ENCODE measurements at places on chromosomes 3 and 15.

DNA sequence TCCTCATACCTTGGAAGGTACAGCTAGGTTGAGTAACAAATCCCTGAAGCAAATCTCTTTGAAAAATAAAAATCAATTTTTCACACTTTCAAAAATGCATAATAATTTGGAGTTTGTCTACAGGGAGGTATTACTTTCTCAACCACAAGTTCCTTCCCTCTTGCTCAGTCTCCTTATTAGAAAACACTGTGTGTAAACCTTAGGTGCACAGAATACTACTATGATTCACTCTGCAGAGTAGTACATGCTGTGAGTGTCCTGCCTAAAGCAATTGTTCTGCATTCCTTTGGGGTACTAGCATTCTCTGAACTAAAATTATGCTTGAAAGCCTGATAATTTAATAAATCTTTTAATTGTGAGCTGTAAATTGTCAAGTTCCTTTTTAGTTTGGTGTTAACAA lies 115.9 kb upstream of the EPHA3 start:
- DNase-seq = no peak

DNA sequence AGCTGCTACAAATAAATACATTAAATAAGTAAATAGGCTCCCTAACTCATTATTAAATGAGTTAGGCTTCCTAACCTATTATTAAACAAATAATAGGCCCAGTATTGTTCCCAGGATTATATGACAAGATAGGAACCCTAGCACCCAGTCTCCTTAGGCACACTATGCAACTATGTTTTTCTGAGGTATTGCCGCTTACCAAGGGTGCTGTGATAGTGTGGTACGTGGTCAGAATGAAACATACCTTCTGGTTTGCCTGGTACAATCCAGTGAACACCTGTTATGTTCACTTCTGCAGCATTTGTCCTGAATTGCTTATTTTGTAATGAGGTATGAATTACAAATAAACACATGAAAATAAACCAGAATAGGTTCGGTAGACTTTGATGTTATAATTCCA lies 375.6 kb upstream of the GBE1 start:
- DNase-seq = no peak

GRCh38 chr3:189169728-189170127 lies 2.0 kb upstream of the TPRG1 start:
- no peak for DNase-seq

GRCh38 chr15:86644339-86644738 lies 564.7 kb downstream of the AGBL1 start:
- no peak for DNase-seq

DNA sequence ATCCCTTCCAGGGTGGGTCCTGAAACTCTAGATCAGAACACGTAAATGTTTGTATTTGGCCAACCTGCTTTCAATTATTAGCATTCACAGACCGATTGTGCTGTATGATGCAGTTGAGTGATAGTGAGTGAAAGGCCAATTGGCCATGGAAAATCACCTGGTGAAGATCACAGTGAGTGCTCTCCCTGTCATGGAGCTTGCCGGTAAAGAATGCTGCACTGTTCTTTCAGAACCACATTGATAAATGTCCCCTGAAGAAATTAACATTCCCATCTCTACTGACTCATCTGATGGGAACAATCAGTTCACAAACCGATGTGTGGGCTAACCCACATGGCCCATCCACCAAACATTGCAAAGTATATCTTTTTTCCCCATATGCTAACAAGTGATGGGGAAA lies 324.8 kb upstream of the TBL1XR1 start:
- DNase-seq = no peak

- no peak for DNase-seq
Measured at GRCh38 chr15:50148362-50148963, 29.4 kb upstream of the ATP8B4 start.

- DNase-seq = no peak
Measured at GRCh38 chr3:112894258-112894657, 47.6 kb upstream of the CD200R1L start.

DNA sequence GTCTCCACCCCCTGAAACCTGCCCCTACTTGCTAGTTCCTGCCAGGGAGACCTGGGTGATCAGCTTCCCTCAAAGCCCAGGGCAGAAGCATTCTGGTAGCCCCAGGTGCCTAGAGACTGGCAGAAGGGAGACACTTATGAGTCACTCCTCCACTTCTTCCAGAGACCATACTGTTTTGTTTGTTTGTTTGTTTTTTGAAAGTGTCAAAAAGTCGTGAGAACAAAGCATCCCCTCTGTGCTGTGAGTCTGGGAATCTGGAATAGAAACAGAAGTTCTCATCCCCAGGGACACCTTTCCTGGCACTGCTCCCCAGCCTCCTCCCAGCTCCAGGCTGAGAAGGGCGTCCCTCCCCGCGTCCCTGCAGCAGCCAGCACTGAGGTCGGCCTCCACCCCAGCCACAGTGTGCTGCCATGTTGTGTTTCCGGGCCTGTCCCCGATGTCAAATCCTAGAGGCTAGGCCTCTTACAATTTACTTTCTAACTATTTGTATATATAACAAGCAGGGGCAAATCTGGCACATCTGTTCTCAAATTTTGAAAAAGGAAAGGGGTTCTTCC lies 573.0 kb downstream of the RBMS3 start:
- no peak for DNase-seq

GRCh38 chr3:70277304-70277703 lies 35.1 kb downstream of the MDFIC2 start:
- DNase-seq = no peak

DNA sequence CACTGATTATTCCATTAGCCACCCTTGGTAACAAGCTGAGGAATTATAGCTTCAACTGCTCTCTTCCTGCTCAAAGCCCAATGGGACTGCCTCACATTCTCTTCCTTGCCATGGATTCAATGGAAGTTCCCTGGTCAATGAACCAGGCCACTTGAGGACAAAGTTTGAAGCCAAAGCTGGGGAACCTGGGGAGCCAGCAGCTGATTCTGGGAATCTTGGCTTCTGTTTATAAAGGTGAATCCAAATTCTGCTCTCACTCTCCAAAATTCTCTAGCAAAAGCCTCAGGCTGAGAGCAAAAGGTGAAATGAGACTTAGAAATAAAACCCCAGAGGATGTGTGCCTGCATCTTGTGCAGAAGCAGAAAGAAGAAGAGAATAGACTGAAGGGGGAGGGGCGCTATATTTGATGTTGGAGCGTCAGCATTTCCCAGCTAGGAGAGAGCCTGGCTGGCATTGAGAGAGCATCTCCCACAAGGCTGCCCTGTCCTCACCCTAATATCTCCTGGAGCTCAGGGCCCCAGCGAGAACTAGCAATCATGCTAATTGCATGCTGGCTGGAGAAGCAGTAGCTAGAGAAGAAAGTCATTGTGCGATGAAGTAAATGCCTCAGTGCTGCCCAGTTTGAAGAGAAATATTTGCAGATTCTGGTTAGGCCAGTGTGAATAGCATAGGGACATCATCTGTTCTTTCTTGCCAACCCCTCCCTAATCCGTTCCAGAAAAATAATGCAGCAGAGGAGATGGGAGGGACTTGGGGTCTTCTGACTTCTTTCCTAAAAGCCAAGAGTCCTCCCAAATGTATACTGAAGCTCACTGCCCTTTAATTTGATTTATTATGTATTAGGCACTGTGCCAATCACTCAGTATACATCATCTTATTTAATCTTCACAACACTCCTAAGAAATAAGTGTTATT lies 34.9 kb upstream of the GAP43 start:
- DNase-seq = no peak

GRCh38 chr3:157204880-157205279 lies 44.9 kb upstream of the CCNL1 start:
- DNase-seq = no peak

- DNase-seq = no peak
Measured at GRCh38 chr3:111762537-111762936, 96.5 kb upstream of the PHLDB2 start.

DNA sequence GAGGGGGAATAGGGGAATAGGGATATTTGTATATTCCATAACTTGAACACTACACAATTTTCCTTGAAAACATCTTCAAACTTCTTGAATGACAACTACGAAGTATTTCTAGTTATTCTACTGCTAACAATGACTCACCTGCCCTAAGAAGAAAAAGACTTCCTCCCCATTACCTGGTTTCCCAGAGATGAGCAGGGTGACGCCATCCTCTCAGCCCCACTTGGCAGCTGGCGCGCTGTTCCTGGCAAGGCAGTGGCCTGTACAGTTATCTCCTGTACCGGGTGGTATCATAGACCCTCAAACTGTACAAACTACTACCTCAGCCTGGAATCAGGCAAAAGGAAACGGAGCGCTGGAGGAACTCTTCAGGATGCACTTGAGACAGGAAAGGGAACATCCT lies 10.4 kb downstream of the WDR82 start:
- no peak for DNase-seq

GRCh38 chr15:81941479-81941878 lies 104.3 kb downstream of the MEX3B start:
- DNase-seq = no peak

DNA sequence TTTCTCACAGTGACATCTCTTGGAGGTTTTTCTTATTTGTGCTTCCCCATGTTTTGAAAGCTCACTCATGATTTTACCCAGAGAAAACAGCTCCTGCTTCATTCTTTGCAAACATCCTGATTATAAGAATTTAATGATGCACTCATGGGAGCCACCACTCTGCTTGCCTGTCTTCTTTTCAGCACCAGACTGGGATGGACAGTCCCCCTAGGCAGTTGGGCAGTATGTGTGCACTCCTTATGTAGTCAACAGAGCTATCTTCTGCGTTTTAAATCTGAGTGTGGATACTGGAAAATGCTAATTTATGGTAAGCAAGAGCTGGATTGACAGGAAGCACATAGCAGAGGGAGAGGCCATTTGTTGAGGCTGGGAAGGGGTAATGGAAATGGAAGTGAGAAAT lies 276.1 kb downstream of the AGBL1 start:
- DNase-seq = no peak

- DNase-seq = no peak
Measured at GRCh38 chr15:38876211-38876610, 311.6 kb upstream of the RASGRP1 start.

DNA sequence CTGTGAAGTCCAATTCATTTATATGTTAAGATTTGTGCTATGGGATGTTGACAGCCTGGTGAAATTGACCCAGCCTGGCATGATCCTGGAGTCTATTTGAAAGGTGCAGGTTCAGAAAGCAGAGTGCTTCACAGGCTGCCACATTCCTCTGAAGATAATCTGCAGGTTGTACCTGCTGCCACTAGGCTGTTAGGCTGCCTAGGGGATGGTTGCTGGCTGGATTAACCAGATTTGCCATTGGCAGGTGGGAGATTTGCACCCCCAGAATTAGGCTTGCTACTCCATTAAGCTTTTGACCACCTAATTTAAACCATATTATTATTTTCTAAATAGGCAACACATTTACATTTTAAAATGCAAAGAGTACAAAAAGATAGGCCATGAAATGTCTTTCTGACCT lies 85.8 kb upstream of the RASGRP1 start:
- DNase-seq = no peak

GRCh38 chr3:185693985-185694653 lies 108.0 kb downstream of the SENP2 start:
- no peak for DNase-seq

- DNase-seq = no peak
Measured at GRCh38 chr3:69510481-69511030, 124.7 kb upstream of the FRMD4B start.

- DNase-seq = no peak
Measured at GRCh38 chr3:13950042-13950441, 70.2 kb upstream of the WNT7A start.

- DNase-seq = no peak
Measured at GRCh38 chr15:92117261-92117731, 263.8 kb downstream of the SLCO3A1 start.

DNA sequence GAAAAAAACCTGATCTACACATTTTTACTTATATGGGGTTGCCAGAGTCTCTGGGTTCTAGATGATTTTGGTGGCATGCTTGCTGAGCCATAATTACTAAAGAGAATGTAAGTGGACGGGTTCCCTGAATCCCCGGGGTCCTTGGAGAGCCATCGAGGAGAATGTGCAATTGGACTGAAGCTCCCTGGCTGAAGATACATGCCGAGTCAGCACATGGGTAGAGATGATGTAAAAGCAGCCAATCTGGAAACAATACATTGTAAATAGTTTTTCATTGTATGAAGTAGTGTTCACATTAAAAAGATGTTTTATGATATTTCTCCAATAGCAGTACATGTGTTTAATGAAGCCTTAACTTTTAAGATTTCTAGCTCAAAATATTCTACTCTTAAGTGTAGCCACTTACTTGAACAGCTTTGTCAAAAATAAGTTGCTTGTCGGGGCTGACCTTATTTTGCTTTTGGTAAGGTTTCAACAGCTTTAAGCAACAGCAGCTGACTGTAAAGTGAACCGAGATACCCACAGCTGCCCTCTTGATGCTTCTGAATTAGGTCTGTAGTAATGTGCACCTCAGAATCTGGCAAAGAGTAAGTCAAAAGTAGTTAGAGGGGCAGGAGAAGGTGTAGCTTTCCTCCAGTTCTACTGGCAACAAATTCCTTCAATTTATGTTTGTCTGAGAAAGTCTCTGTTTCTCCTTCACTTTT lies 205.7 kb downstream of the PLCL2 start:
- no peak for DNase-seq

GRCh38 chr3:195154111-195154791 lies 116.7 kb downstream of the XXYLT1 start:
- no peak for DNase-seq

GRCh38 chr3:85571835-85572234 lies 613.0 kb downstream of the CADM2 start:
- no peak for DNase-seq

DNA sequence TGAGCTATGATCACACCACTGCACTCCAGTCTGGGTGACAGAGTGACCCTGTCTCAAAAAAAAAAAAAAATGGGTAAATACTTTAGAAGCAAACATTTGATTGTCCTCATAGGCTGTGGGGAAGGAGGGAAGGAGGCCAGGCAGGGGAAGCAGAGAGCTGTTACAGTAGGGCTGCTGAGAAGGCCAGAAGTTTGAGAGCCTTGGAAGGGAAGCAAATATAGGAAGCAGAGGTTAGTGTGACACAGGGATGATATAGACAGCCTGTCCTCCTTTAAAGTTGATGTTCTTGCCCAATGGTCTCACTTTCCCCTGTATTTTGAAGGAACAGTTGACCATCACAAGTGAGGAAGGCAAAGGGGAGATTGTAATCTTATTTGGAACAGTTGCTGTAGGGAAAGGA lies 5.3 kb upstream of the ALPK3 start:
- no peak for DNase-seq

- DNase-seq = no peak
Measured at GRCh38 chr3:150168698-150169097, 198.0 kb upstream of the PFN2 start.

- DNase-seq = no peak
Measured at GRCh38 chr3:171086914-171087313, 60.4 kb upstream of the SLC2A2 start.

- DNase-seq = no peak
Measured at GRCh38 chr3:57164657-57165573, at the start of gene IL17RD. Gene IL17RD, minus strand, starts transcription at chr3:57165353. Its CDS starts 67 bp downstream, at chr3:57165286.

GRCh38 chr15:79682851-79683288 lies 213.9 kb downstream of the MTHFS start:
- no peak for DNase-seq
